ENCODE measurements at places on chromosomes 7 and 10.

DNA sequence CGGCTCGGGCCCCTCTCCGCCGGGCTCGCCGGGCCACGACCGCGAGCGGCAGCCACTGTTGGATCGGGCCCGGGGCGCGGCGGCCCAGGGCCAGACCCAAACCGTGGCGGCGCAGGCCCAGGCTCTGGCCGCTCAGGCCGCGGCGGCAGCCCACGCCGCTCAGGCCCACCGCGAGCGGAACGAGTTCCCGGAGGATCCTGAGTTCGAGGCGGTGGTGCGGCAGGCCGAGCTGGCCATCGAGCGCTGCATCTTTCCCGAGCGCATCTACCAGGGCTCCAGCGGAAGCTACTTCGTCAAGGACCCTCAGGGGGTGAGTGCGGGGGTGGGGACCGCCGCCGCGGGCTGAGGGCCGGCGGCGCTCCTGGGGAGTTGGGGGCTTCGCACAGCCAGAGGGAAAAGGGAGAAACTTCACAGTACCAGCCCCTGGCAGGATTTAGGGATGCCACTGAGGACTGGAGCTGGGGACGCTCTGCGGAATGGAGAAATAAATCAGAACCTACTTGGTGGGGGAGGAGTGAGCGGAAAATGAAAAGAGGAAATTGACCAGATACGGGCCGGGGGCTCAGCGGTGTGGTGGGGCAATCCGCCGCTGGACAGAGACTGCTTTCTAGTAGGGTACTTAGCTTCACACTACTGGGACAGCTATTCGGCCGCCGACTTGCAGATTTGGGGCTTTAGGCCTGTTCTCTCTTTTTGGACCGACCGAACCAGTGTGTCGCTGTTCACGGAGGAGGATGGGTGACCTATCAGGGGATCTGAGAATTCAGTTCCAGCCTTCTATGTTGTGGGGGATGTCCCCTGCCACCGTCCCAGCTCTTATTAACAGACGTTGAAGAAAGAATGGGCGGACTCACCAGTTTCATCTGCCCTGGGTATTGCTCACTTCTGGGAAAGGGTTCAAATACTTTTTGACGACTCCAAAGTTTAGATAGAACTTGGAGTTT, 669 bp downstream of the PI4K2A start:
- DNase-seq = peak; percentile 58

DNA sequence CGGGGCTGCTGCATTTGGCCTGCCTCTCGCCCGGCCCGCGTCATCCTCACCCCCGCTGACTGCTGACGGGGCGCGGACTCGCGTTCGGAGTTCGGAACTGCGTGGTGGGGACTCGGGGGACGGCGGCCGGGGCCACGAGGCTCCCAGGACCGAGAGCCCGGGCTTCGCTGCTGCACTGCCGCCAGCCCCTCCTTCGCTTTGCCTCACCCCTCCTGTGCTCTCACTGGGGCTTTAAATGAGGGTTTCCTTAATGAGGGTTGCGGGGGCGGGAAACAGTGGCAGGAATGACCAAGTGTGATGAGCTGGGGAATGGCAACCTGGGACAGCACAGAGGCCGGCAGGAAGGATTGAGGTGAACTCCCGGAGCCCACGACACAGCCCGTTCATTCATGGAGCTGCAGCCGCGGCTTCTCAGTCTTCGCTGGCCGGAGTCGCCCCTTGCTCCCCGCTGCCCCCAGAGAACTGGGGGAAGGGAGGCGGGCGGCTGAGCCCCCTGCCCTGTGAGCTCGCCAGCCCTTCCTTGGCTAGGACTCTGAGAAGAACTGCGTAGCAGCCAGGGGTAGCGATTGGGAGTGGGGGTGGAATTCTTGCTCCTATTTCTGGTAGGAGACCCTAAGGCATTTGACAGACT, 1.5 kb upstream of the LRRC4 start:
- peak; percentile 10 for DNase-seq

DNA sequence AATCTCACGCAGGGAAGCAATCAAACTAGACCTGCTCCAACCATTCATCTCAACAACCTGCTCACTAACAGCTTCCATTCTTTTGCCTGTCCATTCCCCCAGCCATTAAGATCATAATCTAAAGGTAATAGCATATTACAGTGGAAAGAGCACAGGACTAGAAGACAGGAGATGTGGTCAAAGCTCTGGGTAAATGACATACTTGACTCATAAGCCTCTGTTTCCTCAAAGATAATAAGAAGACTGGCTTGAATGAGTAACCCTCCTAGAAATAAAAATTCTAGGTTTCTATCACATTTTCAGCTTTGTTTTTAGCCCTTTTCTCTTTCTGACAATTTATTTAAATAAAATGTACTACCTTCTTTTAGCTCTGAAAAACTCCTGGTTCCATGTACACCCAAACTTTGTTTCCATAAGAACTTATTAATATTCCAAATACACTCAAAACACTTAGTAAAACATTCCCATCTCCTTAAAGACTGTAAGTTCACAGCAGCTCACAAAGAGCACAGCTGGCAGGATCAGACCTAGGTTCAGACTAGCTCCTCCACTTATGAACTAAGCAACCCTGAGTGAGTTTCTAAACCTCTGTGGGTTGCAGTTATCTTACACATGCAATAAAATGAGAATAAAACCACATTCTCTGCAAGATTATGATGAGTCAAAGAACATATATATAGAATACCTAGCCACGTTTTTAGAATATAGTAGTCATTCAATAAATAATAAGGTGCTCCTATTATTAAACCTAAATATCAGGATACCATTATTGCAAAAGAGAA, 11.6 kb downstream of the FAM204A start:
- no peak for DNase-seq

- DNase-seq = no peak
These were observed 80.3 kb upstream of the CREB5 start for GRCh38 chr7:28332046-28332445.

DNA sequence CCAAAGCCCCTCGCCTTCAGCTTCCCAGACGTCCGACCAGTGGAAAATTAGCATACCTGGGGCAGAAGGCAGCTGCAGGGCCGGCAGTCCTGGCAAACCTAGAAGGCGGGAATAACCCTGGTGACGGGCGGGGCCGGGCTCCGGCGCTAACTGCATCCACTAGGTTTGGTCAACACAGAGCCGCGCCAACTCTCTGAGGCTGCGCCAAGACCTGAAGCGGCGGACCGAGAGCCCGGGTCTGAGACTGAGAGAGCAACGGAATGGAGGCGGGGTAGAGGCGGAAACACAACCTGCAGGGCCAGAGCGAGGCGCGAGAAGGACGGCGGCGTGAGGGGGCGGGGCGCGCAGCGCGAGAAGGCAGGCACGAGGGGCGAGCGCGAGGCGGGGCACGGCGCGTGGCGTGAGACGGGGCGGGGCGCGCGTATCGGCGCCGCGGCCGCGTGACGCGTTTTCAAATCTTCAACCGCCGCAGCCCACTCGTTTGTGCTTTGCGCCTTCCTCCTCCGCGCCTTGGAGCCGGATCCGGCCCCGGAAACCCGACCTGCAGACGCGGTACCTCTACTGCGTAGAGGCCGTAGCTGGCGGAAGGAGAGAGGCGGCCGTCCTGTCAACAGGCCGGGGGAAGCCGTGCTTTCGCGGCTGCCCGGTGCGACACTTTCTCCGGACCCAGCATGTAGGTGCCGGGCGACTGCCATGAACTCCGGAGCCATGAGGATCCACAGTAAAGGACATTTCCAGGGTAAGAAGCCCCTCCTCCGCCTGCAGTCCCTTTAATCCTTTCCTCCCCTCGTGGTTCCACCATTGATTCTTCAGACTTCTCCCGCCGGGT, at the start of the genes DBF4 and SLC25A40:
TSS of gene DBF4 (plus strand) at position 454 of the 829 bp plus-strand sequence. CDS start at position 694, 240 bp downstream.
TSS of gene SLC25A40 (minus strand) at position 321 of the 829 bp plus-strand sequence. CDS start 17,633 bp downstream, outside the sequence.
- peak; percentile 96 for DNase-seq

DNA sequence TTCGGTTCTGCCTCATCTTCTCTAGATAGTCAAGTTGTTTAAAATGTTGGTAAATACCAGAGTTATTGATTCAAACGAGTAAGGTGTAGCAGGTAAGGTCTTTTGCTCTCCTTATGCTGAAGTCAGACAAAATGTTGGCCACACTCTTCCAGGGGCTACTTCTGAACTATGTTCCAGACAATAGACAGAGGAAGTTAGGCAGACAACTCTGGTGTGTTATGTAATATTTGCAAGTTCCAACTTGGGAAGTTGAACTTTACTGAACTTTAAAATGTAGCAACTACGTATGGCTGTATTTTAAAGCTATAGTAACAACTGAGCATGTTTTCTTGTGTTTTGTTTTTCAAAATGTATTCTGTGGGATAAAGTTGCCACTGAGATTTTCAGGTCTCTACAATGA, 125.7 kb upstream of the NEBL start:
- peak; percentile 3 for DNase-seq

- no peak for DNase-seq
These were observed 75.4 kb upstream of the SVIL start for GRCh38 chr10:29710128-29710527.

DNA sequence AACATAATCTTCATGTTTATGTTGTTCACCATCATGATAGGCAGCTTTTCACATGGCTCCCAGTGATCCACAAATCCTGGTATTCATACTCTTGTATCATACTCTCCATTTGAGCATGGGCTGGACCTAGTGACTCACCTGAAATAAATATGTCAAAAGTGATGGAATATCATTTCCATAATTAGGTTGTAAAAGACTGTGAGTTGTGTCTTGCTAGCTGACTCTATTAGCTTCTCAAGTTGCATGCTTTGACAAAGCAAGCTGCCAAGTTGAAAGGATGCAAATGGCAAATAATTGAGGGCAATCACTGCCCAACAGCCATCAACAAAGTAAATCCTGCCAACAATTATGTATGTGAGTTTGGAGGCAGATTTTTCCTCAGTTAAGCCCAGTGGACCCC, 300.4 kb downstream of the AHR start:
- no peak for DNase-seq

GRCh38 chr7:147911201-147911601, 679.4 kb upstream of the C7orf33 start:
- DNase-seq = no peak

- no peak for DNase-seq
These were observed 8.4 kb downstream of the C10orf105 start for GRCh38 chr10:71711052-71711623.

DNA sequence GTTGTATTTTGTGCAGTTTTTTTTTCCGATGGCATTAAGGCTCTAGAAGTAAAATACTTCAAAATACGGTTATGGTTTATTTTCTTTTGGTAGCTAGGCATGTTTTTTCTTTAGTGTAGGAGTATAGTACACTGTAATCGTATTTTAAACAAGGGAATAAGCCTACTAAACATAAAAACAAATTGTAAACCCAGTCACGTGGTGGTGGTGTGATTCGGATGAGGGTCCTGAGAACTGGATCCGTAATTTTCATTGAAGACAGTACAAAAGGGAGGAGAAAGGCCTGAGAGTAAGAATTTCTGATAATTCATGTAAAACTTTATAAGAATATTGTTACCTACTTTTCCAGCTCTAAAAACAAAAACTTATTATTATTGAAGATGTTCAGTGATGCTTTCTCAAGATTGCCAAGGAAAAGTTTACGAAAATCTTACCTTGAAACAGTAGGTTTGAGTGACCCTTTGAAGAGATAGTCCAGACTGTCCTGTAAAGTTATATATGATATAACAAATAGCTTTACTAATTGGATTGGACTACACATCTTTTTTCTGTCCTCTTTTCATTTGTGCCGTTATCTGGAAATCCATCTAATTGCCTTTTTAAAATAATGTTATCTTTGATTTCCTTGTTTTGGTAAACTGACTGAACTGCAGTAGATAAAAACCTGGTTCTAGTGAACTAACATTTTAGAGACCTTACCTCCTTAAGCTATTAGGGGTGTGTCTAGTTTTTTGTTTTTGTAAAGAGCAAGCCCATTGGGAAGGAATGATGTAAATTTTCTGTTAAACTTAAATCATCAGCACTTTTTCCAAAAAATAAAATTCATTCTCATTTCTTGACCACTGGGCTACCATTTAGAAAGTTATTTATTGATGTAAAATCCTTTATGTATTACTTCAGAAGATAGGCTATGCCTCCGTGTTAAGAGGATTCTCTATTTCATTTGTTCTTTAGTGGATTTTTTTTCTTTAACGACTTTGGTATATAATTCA, 1.0 kb upstream of the PBLD start:
- no peak for DNase-seq

DNA sequence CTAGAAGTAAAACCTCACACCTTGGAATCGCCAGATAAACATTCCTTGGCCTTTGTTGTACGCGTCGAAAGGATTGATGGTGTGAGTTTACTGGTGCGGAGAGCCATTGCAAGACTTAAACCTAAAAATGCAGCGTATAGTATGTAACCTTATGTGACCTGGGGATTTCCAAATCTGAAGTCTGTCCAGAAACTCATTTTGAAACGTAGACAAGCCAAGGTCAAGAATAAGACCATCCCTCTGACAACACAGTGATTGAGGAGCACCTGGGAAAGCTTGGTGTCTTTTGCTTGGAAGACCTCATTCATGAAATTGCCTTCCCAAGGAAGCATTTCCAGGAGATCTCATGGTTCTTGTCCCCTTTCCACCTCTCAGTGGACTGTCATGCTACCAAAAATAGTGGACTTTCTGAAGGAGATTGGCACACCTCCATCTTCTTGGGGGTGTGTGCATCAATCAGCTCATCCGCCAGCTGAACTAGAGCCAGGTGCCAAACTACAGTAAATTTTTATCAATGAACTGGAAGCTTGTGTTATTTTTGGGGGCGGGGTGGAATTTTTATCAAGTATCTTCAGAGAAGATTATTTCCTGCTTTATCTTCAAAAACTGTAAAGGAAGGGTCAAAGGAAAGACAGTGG, 8.1 kb downstream of the POR start:
- no peak for DNase-seq

DNA sequence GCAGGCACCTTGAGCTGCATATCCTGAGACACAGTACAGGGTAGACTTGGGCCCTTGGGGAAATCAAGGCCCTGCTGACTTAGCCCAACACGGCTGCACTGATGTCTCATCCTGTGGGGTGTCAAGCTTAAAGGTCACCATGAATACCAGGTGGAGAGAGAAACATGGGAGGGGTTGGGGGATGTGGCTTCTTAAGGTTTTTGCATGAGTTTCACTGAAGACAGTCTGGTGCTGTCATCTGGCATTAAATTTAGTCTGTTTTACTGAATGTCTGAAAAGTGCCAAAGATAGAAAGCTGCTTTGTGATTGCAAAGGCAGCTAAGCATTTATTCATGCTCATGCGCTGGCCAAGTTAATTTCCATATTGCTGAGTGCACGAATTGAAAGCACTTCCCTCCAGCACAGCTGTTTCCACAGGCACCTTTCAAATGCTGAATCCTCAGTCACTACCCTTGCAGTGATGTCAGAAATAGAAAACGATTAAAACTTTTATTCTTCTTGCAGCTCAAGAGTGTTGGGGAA, 102.1 kb downstream of the OSBPL3 start:
- peak; percentile 32 for DNase-seq

DNA sequence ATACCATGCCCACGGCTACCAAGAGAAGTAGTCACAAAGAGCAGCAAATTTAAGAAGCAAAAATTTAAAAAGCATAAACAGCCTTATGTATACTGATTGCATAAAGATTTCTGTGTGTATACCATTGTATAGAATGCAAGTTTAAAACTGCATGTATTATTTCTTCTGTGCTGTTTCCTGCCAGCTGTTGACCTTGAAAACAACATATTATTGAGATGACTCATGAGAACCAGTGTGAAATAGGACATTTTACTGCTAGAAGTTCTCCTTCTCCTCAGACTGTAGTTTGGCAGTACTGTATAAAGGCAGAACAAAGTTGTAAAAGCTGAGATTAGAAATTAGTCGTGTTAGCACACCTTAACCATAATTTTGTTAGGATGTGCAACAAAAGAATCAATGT, 42.3 kb upstream of the SGCE start:
- DNase-seq = no peak
